ENCODE measurements at places on chromosomes 4 and X.

DNA sequence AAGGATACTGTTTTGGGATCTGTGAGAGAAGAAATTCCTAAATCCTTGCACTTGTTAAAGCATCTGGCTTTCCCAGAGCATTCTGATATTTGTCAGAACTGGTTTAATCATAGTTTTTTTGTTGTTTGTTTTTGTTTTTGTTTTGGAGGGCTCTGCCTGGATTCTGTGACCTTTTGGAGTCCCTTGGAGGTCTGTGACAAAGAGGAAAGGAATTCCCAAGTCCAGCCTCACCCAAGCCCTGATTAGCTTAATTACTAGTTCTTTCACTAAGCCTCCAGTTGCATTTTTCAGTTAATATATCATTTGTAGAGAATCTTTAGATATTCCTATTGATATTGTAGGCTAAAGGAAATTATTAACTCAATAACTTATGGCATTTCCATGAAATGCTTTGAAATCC is 711 bp downstream of the ACE2 start:
- no peak for DNase-seq

DNA sequence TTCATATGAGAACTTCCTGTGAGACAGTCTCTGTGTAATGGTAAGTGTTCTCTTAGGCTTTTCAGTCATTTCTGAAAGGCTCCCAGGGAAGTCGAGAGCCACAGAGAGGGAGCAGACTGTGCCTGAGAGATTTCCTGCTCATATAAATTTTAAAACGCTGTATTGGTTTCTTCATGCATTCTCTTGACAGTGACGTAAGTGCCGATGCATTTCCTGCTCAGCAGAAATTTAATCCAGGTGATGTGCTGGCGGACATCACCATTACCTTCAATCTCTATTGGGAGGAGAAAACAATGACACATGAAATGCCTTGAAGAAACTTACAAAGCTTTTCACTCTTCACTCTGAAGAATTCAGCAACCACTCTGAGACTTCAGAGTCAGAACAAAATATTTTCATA is 383.6 kb downstream of the BMPR1B start:
- no peak for DNase-seq

GRCh38 chr4:48913346-48913745 is 6.8 kb upstream of the OCIAD2 start:
- DNase-seq: peak; percentile 94

DNA sequence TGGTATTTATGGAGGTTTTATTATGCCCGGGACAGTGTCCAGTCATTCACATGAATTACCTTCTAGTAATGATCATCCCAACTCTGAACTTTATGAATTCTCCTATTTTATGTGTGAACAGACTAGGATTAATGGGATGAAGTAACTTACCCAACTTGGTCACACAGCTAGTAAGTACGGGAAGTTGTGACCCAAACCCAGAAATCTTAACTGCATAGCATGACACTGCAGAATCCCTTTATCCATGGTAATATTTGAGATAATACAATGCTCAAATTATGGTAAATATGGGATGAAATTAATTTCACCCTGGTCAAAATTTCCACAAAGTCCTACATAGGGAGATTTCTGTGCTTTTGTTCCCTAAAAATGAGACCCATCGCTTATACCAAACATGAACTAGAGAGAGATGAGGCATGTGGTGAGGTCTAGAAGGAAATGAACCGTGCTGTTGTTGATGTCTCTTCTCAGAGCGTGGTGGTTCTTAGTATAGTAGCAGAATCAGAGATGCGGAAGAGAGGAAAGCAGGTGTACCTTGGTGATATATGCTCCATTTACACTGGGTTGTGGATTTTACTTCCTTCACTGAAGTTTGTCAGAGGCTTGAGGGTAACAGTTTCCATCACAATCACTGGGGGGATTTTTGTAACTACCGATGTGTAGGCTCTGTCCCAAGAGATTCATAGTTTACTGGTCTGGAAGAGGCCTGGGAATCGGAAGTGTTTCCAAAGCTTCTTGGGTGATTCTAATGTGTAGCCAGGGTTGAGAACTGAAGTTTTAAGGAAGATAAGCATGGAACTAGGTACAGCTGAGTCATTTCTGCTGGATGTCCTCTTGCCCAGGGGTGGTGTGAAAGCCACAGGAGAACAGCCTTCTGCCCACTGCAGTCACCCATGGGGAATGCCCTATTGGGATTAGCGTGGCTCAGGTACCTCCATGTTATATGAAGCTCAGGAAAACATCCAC is 30.2 kb upstream of the FAM9C start:
- DNase-seq: no peak

- DNase-seq: no peak
Observed at GRCh38 chr4:149247164-149247563, 568.5 kb downstream of the IQCM start.

DNA sequence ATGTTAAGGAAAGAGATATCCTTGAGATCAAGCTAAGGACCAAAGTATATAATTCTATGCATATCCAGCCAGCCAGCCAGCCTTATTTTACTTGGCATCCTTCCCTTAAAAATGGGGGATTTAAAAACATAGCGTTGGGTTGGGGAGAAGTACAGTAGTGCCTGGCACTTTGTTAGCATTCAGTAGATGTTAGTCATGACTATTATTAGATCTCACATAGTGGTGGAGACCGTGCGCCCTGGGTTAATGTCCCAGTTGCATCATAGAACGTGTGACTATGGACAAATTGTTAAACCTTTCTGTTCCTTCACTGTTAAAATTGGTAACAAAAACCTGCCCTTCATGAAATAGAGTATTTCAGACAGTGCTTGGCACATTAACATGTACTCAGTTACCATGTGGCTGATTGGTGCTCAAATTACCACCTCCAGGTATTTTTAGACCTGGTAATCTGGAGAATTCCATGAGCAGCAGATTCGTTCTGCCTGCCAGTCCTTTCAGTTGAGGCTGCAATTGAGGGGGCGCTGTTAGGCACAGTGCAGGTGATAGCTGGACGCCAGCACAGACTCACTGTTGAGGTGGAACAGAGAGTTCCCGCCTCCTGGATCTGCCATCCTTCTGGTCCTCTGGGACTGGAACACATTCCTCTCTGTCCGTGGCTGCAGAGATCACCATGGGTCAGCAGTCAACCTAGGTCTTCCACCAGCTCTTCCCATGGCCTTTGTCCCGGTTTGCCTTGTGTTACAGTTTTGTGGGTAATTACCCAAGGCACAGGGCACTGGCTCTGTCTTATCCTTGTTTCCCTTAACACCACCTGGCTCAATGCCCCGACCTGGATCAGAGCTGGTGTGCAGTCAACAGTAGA is 31.7 kb downstream of the RBBP7 start:
- no peak for DNase-seq

GRCh38 chrX:69178592-69178991 is 13.3 kb upstream of the PJA1 start:
- DNase-seq: no peak

DNA sequence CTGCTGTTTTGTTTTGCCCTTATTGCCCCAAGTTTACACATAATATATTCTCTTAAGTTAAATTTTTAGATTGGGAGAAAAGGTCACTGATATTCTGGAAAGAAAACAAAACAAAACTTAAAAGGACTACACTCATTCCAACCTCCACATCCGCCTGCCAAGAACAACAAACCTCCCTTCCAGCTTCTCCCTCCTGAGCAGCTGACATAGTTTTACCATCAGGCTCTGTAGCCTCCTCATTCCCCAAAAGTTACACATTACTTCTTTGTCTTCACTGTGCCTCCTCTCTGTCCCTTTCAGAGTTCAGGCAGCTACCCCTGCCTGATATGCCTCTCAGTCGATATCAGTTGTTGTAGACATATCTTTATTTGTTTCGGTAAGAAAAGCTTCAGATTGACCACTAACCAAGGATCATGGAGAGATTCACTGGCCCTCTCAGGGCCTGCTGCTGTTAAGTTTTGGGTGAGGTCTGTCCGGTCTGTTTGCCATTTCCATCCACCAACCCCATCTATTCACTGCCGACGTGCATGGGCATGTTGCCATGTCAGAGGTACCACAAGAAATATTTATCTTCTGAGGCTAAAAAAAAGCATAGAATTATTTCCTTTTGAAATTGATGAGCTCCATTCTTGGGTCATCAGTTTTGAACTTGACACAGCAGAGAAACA is 164.1 kb downstream of the GASK1B start:
- DNase-seq: peak; percentile 39

DNA sequence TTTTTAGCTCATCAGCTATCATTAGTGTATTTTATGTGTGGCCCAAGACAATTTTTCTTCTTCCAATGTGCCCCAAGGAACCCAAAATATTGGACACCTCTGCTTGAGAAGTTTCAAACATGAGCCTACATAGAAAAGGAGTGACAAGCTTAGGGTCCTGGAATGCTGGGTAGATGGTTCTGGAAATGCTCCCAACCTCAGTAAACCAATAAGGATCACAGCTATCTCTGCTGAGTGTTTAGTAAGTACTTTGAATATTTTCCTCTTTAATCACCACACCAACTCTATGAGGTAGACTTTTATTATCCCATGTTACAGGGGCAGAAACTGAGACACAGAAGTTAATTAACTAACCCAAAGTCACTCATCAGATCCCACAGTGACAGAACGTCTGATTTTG is 164.9 kb upstream of the KLF3 start:
- no peak for DNase-seq

DNA sequence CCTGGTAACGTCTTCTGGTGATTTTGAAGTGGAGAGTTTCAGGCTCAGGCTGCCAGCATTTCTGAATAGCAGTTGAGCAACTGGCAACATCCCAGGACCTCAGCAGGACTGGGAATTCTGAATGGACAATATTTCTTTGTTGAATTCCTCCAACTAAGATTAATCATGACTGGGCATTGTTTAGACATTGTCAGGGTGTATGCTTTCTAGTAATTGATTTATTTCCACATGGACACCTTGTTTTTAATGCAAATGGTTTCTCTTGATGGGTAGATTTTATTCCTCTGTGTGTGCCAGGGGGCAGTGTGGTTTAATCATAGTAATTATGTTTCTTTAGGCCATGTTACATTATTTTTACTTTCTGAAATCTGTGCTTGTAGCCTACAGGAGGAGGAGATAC is 1004.7 kb upstream of the LCORL start:
- peak; percentile 64 for DNase-seq

- no peak for DNase-seq
Observed at GRCh38 chr4:41569961-41570360, 32.0 kb downstream of the LIMCH1 start.

- no peak for DNase-seq
Observed at GRCh38 chrX:150899191-150899757, 806 bp upstream of the CD99L2 start.

- DNase-seq: no peak
Observed at GRCh38 chrX:57817302-57817701, 93.0 kb downstream of the ZXDA start.

DNA sequence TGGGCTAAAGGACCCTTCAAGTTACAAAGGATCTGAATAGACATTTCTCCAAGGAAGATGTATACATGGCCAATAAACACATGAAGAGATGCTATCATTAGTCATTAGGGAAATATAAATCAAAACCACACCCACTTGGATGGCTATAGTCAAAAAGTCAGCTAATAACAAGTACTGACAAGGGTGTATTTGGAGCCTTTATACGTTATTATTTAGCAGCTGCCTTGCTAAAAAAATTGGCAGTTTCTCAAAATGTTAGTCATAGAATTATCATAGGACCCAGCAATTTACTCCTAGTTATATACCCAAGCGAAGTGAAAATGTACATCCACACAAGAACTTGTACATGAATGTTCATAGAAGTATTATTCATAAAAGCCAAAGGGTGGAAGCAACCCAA is 112.7 kb upstream of the DUSP21 start:
- peak; percentile 67 for DNase-seq

GRCh38 chr4:27178061-27178460 is 317.4 kb downstream of the STIM2 start:
- no peak for DNase-seq

GRCh38 chrX:47629419-47630200 is at the start of gene CFP:
Gene CFP (minus strand): TSS chrX:47629930. CDS start chrX:47629844, 86 bp downstream.
- DNase-seq: no peak

DNA sequence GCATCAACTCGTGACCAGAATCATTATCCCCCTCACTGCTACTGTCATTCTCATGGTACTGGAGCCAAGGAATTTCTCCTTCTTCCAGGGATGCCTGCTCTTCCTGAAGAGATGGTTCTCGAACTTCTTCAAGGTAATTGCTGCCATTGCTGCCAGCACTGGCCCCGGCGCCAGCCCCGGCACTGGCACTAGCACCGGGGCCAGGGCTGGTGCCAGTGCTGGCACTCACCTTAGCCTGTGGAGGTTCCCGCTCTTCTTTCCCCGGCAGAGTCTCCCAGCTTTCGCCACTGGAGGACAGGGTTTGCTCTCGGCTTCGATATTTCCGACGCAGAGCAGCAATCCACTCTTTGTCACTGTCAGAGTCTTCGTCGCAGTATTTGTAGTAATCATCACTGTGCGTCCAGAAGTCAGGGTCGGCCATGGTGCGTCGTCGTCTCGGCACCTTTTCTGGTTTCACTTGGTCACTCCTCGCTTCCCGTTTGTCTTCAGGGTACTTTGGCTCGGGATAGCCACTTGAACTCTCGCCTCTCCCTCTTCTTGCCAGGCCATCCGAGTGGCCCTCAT is 3.4 kb downstream of the PJA1 start:
- DNase-seq: no peak

GRCh38 chr4:92305148-92305877 is 1.5 kb downstream of the GRID2 start:
- DNase-seq: peak; percentile 94

DNA sequence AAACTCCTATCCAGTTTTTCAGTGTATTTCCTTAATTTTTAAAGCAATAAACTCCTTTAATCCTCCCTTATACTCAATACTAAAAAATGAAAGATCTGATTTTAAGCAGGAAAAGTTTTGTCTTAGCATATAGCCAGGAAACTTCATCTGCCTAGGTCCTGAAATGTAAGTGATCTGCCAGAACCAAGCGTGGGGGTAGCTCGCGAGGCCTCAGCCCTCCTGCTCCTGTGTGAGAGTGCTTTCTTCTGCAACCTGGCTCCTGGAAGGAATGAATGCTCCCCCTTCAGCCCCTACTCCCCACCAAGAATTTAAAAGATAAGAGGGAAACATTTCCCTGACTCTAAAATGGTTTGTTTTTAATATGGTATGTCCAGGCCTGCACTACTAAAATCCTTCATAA is 160.1 kb downstream of the CBR4 start:
- DNase-seq: no peak

DNA sequence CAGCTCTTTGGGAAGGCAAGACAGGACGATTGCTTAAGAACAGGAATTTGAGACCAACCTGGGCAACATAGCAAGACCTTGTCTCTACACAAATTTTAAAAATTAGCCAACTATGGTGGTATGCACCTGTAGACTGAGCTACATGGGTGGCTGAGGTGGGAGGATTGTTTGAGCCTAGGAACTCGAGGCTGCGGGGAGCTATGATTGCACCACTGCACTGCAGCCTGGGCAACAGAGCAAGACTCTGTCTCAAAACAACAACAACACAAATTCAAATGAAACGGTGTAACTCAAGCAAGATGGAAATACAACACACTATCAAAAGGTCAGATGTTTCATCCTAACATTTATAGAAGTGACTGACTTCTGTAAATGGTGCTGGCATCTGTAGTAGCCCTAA is 37.1 kb downstream of the XG start:
- DNase-seq: no peak

DNA sequence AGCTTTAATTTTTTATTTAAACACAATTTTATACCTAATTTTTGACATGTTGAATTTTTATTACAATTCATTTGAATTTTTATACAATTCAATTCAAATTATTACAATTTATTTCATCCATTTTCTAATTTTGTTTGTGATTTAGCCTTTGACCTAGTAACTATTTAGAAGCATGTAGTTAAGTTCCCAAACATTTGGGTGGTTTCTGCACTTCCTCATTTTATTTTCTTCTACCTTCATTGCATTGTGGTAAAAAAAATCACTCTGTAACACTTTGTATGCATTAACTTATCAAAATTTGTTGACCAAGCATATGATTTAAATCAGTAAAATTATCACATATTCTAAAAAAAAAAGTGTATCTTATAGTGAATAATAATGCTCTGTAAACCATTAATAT is 928.9 kb downstream of the ARAP2 start:
- no peak for DNase-seq
